NCI-H1436 treated with DMSO at 0.1 percent for 48 hours (cell line): ENCODE measurements at places on chromosomes 4 and X.

GRCh38 chrX:72584163-72584562, 11.5 kb upstream of the HDAC8 start:
- no peak for DNase-seq

DNA sequence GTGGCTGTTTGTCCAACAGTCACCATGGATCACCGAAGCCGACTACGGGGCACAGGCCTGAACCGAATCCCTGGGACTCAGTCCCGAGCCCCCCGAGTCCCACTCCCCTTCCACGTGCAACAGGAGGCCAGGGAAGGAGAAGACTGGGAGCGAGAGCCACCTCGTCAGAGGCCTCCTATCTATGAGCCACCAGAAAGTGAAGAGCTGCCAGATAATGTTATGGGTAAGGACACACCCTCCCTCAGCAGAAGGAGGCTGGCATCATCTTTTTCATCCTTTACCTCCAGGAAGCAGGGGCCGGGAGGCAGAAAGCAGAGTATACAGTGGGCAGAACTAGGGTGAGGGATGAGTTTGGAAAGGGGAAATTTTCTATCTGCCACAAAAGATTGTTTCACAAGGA, 2.8 kb upstream of the PRDX4 start:
- no peak for DNase-seq

GRCh38 chr4:112521123-112522023, 5.4 kb upstream of the NEUROG2 start:
- DNase-seq, result no peak

GRCh38 chrX:97597954-97598353, 714.2 kb downstream of the RPA4 start:
- DNase-seq, result no peak

DNA sequence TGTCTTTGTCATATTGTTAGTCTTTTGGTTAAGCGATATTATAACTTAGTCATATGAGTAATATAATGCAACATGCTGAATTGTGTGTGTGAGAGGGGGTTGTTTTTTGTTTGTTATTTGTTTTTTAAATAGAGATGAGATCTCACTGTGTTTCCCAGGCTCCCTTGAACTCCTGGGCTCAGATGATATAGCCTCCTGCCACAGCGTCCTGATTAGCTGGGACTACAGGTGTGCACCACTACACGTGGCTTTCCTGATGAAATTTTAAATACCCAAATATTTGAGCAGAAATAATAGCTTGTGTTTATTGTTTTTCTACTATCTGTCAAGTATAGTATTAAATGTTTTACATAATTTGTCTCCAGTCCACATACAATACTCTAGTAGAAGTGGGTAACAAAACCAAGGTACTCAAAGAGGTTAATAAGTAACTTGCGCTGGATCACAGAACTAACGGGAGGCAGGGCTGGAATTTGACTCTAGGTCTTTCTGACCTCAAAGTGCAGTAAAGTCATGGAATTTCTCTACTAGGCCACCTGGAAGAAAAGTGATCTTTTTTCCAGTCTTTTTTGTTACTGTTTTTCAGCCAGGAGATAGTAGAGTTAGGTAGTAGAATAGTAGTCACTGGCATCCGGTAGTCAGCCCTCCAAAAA, 47.8 kb downstream of the CLCN3 start:
- DNase-seq, result no peak

DNA sequence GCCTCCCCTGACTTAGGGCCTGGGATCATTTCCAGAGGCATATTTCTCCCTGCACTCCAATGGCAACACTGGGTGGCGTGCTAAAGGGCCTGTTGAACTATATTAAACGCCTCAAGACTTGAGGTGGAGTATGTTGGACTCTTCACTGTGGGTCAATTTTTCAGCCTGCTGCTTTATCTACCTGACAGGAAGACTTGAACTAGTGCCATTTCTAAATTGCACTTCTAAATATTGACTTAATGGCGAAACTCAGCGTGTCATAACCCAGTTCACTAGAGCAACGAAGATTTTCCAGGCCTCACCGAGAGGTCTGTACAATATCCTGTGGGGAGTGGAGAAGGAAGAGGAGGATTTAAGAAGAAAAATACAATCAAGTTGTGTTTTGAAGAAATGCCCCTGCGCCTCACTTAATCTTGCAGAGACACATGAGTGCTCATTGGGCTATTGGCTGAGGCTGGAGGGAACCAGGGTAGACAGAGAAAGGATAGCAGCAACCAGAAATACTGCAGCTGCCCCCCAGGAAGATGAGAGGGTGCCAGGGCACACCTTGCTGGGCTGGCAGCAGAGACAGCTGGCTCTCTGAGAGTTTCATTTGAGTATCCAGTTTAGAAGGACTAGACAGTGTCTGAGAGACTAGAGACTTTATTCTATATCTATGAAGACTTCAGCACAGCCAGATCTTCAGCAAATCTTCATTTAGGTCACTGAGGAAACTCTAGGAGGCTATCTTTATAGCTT, 67.4 kb downstream of the ENPP6 start:
- DNase-seq, result no peak

DNA sequence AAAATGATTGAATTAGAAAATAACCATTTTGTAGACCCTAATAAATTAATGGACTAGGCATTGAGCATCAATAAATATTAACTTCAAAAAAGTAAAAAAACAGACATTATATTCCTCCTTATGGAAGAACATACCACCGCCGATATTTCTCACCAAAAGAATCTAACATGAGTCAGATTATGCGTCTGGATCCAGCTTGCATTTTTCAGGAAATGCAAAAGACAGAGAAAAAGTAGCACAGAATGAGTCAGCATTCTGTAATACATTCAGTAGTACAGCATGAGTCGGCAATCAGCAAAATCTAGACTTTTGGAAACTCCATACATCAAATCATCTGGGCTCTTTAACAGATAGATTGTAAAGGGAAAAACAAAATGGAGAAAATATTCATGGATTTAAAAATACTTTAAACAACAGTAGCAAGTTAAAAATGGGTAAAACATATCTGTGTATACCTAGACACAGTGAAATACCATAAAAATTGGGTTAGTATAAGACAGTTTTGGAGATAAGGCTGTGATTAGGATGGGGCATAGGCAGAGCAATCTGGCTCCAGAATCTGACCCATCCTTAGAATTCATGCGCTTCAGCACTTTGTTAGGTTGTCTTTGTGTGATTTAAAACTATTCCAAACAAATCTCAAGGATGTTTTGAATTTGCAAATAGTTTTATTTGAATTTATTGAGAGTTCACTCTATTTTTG, 633.0 kb upstream of the FAM241A start:
- no peak for DNase-seq

- DNase-seq, result no peak
These were observed 17.8 kb downstream of the SRD5A3 start for GRCh38 chr4:55363691-55364351.

DNA sequence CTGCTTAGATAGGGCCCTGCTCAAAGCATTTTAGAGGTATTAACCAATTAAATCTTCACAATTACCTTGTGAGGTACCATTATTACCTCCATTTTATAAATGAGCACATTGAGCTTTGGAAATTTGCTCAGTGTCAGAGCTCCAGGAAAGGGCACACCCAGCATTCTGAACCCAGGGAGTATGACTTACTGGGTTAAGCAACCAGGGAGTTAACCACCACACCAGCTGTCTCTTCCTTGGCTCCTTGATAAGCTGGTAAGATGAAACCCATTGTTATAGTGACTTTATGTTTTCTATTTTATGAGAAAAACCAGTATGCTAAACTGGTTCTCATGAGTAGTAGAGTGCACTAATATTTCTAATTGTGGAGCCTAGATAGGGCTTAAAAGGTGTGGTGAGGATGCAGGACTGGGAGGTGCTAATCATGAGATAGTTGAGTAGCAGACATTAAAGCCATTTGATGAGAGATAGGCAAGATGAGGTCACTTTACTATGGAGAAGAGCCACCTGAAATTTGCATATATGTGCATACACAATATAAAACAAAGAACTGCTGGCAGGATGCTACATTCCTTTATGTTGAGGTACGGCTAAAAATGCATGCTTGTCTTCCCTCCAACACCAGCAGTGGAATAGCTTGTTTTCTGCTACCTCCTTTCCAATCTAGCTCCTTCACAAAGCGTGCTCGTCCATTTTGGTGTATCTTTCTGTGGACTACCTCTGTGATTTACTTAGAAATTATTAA, 556.1 kb downstream of the SPRY1 start:
- no peak for DNase-seq

- DNase-seq, result no peak
These were observed 178.6 kb downstream of the TENM3 start for GRCh38 chr4:182421753-182422152.

DNA sequence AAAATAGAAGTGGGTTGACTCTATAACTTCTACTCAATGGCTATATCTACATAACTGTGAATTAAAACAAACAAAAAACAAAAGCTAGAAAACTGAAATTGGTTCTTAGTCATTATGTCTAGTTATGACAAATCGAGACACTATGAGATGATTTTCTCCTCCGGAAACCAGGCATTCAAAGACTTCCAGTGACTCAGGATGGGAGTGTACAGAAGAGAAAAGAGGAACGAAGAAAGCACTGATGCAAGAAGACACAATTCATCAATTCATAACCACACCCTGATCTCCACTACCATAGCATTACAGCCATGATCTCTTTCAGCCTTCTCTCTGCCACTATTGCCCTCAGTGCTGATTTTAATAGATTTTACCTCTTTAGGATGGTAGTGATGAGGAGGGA, 253.6 kb downstream of the CBLL2 start:
- no peak for DNase-seq

DNA sequence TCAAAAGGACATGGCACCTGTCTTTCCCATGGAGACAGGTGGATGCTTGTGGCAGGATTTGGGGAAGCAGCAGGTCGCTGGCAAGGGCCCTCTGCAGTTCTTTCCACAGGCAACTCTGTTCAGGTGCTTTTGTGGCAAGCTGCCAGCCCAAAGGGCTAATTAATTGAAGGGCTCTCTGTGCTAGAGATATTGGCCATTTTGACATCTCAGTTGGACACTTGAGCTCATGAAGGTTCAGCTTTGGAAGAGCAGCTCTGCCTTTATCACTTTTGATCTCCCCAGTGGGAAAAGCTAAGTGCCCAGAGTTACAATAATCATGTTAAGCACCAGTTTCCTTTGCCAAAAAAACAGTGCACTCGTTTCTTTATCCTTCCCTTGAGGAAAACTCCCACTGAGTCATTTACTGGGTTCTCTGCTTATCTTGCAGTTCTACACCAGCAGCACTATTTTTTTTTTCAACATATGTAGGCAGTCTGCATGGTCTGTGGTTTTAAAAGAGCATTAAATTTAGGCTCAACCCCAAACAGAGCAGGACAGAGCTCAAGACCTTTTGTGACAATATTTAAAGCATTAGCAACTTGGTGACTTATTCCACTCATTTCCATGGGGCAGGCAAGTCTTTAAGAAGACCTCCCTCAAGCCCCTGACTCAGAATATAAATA, 336.4 kb upstream of the RASGEF1B start:
- DNase-seq, result peak; percentile 95

DNA sequence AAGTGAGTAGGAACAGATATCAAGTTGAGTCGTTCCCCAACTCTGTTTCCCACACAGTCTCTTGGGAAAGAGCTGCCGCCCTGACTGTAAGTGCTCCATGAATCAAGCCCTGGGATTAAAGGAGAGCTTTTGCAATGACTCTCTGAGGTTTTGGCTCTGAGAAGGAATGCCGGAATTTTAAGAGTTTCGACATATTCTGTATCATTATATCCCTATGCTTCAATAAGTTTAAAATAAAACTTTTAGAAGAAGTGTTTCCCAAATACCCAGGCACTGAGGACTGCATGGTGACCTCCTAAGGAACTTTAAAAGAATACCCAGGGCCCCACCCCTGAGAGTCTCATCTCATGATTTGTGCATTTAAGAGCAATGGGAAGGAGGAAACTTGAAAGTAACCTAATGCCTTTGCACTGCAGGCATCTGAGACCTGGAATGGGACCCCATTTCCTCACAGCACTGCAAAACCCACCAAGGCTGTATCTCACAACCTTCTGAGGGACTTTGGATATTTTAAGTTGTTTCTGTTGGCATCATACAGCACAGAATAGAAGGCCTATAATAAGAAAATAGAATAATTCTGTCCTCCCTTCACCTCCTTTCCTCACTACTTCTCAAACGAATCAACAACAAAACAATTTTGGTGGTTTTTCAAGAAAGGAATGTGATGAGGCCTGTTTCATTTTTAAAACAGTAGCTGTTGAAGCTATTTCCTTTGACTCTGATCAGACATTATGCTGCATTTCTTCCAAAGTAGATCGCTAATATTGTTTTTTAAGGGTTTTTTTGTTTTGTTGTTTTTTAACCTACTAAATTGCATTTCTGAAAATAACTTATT, 121.2 kb downstream of the GASK1B start:
- DNase-seq, result no peak

DNA sequence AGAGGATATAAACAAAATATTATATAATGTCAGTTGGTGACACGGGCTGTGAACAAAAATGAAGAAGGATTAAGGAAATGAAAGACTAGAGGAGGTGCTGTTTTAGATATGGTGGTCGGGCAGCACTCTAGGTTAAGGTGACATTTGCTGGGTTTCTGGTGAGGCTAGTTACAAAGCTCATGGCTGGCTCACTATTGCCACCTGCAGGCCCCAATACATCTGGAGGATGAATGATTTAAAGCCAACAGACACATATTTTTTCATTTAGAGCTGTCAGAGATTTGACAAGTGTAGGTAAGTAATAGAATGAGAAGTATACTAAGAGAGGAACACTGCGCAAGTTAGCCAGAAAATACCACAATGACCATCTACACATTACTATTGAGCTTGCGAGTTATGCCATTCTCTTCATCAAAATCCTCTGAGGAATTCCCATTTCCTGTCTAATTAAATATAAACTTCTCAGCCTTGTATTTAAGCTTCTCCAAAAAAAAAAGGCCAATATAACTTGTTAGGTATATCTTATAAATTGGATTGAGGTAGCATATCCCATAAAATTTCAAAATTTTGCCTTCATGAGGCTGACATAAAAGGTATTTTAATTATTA, 6.4 kb upstream of the FGG start:
- no peak for DNase-seq

DNA sequence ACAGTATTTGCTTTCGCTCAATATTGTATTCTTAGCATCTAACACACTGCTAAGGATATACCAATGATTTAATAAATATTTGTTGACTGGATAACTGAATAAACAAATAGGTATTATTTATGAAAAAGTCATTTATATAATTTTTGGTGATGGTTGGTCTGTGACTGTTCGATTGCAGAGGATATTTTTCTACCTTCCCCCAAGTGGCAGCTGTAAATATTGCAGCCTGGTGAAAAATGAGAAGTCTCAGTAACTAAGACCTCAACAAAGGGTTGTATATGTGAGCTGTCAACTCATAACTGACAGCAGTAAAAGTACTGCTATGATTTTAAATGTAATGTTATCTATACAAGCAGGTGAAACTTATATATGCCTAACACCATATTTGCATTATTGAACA, 36.0 kb downstream of the HTR2C start:
- no peak for DNase-seq

- DNase-seq, result no peak
These were observed 92.0 kb downstream of the SNCA start for GRCh38 chr4:89744914-89745313.
